ENCODE measurements at places on chromosomes 16 and 17. TPM values are rescaled to one million over a fixed set of nuclear protein-coding genes. Genes with fewer than 3 reads are reported as not detected.

The KCNH6 gene
- not detected for total RNA-seq

The INPP5K gene
- 46.9 TPM for total RNA-seq

The KRT25 gene
- not detected for total RNA-seq

The NT5M gene
- 1.9 TPM for total RNA-seq

The RMI2 gene
- 9.4 TPM for total RNA-seq

The C1QTNF8 gene
- total RNA-seq = not detected

DNA sequence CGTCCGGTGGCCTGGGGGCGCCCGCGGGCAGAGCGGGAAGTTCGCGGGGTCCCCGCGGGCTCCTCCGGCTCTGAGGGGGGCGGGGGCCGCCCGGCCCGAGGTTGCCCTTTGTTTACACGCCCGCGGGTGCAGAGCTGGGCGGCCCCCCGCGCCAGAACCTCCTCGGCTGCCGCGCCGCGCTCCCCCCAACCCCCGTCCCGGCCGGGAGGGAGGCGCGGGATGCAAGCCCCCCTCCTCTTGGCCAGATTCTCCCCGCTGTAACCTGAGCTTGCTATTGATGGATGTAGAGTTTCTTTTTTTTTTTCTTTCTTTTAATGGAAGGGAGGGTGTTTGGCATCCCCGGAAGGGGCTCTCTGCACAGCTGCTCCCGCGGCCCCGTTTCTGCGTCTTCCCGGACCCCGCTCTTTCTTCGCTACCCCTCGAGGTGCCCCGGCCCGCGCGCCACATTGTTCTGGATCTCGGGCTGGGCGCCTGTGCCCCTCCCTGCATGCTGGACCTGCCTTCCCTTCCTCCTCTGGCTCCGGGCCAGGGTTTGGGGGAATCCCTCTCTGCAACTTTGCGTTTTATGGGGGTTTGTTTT lies 646 bp downstream of the CBX2 start:
- DNase-seq = no peak

GRCh38 chr17:15405058-15405415 lies 62.4 kb downstream of the CDRT4 start:
- DNase-seq = no peak

- peak; percentile 17 for DNase-seq
Observed at GRCh38 chr17:40063187-40063771, 514 bp downstream of the THRA start.

DNA sequence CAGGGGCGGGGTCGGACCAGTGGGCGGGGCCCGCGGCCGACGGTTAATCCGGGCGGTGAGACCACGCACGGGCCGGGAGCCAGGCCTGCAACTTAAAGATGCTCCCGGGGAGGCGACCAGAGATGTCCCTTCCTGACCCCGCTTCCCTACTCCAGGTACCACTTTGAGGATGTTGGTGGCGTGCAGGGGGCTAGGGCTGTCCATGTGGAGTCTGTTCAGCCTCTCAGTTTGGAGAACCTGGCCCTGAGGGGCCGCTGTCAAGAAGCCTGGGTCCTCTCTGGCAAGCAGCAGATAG lies 580 bp downstream of the RANGRF start:
- no peak for DNase-seq

- DNase-seq = peak; percentile 34
Observed at GRCh38 chr17:46771561-46772474, 46.7 kb downstream of the WNT3 start.

DNA sequence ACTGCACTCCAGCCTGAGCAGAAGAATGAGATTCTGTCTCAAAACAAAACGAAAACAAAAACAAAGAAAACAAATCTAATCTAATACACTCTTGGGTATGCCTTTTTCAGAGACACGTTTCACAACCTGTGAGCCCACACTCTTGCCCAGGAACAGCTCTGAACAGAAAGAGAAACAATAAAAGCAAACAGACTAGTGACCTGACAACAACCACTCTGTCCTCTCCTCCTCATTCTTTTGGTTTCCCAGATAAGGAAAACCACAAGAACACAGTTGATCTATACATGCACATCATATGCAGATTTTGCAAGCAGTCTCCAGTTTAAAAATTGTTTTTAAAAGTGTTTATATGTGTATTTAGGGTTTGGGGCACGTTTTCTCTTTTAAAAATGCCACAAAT lies 1.3 kb downstream of the MKS1 start:
- DNase-seq = no peak

- DNase-seq = peak; percentile 69
Observed at GRCh38 chr16:84013787-84014569, 28.6 kb downstream of the SLC38A8 start.

DNA sequence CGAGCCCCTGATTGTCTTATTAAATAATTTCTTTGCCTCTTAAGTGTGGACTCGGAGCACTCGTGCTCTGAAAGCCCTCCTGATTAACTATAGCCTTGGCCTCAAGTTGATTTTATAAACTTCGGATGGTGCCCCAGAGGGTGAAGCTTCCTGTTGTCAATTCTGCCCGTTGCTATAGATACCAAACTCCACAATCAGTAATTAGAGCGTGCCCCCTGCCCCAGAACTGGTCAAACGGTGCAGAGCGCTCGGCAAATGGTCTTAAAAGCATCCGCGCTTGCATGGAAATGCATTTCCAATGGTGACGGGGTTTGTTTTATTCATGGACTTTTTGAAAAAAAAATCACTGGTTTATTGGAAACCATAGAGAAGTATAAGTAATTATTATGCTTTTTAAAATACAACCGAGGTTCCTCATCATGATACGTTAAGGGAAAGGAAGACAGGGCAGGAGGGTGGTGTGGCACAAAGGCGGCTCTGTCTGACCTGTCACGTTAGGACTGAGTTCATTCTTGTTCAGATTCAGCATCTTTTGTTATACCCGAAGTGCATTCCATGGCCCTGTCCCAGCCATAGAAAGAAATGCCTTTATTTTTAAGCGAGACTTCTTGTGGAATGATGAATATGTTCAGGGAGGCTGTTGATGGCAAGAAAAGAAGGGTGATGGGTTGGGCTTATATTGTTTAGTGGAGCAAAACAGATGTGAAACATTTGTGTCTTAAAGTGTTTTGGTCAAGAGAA lies 476.4 kb downstream of the MAF start:
- DNase-seq = no peak

DNA sequence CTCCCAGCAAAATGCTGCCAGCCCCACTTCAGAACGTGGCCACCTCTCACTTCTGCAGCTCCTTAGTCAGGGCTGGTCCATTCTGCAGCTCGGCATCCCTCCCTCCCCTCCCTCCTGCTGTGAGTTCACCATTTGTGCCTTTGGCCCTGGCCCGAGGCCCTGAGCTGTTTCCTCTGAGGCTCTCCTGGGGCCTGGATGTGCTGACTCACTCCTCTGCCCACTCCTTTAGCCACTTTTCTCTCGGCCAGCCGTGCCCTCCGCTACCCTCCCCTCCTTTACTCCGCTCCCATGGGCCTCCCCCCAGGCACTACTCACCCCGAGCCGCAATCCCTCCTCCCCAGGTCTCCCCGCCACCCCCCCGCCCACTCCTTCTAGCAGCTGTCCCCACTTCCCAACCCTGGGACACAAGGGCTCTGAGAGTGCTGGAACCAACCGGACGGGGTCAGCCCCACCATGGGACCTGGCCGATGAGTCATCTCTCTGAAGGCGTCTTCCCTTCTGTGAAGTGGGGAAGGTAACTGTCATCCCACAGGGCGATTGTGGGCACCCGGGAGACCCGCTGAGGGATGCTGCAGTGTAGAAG lies 11.5 kb downstream of the KCNG4 start:
- peak; percentile 89 for DNase-seq

DNA sequence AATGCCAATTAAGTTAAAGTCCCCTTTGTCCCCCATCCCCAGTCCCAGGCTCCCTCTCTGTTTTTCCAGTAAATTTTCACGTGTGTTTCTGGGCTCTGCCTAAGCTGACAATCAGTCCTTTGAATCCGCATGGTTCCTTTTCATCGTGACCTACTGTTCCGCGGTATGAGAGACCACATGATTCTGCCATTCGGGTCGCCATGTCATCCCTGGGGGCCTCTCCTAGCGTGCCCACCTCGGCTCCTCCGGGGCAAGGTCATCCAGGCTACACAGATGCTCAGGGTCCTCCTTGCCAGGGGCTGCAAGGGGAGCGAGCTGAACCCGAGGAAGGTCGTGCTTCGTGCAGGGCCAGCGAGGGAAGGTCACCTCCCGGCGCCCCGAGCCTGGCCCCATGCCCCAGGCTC lies 157.6 kb downstream of the RAB11FIP4 start:
- peak; percentile 21 for DNase-seq

- DNase-seq = no peak
Observed at GRCh38 chr17:6660805-6661463, 9.4 kb downstream of the C17orf100 start.

- DNase-seq = no peak
Observed at GRCh38 chr16:82713778-82714177, 87.0 kb downstream of the CDH13 start.

DNA sequence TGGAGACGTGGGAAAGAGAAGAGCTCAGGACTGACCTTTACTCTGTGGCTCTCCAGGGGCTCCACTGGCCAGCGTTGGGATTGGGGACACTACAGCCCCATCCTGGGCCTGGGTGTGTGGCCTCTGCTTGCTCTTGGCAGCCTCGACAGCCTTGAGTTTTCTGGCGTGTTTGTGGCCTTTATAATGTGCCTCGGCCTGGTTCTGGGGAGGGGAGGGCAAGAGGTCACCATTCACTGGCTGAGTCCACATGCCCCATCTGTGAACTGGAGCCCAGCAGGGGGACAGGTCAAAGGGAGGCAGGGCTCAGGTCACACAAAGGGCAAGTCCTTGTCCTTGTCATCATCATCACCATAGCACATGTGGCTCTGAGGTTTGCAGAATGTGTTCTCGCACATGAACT lies 11.7 kb downstream of the NKIRAS2 start:
- no peak for DNase-seq

GRCh38 chr16:64422259-64422658 lies 699.6 kb downstream of the CDH11 start:
- DNase-seq = no peak
